IMR-90 (cell line): ENCODE measurements at places on chromosomes 2 and 18. TPM values are rescaled to one million over a fixed set of nuclear protein-coding genes. Genes with fewer than 3 reads are reported as not detected.

GRCh38 chr2:238067939-238068338 lies 7.1 kb downstream of the SCLY start:
- H3K36me3 ChIP-seq: peaks cover 20% of the 10 kb centered on the region
- H3K4me3 ChIP-seq: no peak overlapping the region
- no peak for DNase-seq
- H3K27me3 ChIP-seq: no peaks in the 10 kb centered on the region
- no peak overlapping the region for H3K27ac ChIP-seq
- H3K4me1 ChIP-seq: no peaks in the 10 kb centered on the region

DNA sequence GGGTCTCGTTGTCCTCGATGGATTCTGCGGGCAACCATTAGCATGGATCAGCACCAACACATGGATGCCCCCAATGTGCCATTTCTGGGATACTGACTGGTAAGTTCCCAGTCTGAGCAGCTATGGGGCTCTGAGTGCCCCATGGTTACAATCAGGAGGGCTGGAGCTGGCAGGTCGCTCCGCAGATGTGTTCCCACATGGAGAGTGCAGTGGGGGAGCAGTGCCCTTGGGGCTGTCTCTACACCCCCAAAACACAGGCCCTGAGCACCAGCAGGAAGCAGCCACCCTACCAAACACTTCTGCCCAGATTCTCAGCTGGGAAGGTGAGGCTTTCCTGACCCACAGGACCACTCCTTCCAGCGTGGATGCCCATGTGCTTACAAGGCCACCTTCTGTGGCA lies 8.0 kb downstream of the NGEF start:
- no peaks in the 10 kb centered on the region for H3K4me1 ChIP-seq
- no peaks in the 10 kb centered on the region for H3K36me3 ChIP-seq
- no peak for DNase-seq
- no peak overlapping the region for H3K4me3 ChIP-seq
- H3K27me3 ChIP-seq: peaks cover 18% of the 10 kb centered on the region

GRCh38 chr2:225598426-225598825 lies 198.9 kb downstream of the NYAP2 start:
- H3K27ac ChIP-seq: no peak overlapping the region
- no peak for DNase-seq
- H3K4me3 ChIP-seq: no peak overlapping the region
- no peaks in the 10 kb centered on the region for H3K27me3 ChIP-seq

GPR148 gene
- total RNA-seq: not detected in 2 replicates

- no peaks in the 10 kb centered on the region for H3K27me3 ChIP-seq
- no peak overlapping the region for H3K27ac ChIP-seq
- H3K36me3 ChIP-seq: no peaks in the 10 kb centered on the region
- DNase-seq: no peak
- no peak overlapping the region for H3K4me3 ChIP-seq
Observed at GRCh38 chr2:55164534-55165480, 67.3 kb downstream of the CLHC1 start.

C2orf80 gene
- not detected in 2 replicates for total RNA-seq

DNA sequence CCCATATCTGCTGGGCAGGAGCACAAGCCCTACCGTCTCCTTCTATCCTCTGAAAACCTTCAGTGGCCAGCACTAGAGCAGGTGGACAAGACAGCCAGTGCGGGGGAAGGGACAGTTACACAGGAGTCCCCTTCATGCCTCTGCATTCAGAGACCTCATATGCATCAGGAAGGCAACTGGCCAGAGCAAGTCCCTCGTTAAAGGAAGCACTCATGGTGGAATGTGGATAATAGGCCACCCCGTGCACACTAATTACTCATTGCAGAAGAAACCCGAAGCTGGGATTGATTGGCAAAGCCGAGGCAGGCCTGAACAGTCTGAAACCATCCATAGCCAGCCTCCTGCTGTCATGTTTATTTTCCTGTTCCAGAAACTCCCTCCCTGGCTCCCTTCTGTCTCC lies 11.2 kb downstream of the KIAA2012 start:
- H3K4me3 ChIP-seq: no peak overlapping the region
- no peaks in the 10 kb centered on the region for H3K36me3 ChIP-seq
- H3K4me1 ChIP-seq: peaks cover 4% of the 10 kb centered on the region
- peak; percentile 15 for DNase-seq
- no peaks in the 10 kb centered on the region; the same call in 1 of the 2 replicates for H3K27me3 ChIP-seq

DNA sequence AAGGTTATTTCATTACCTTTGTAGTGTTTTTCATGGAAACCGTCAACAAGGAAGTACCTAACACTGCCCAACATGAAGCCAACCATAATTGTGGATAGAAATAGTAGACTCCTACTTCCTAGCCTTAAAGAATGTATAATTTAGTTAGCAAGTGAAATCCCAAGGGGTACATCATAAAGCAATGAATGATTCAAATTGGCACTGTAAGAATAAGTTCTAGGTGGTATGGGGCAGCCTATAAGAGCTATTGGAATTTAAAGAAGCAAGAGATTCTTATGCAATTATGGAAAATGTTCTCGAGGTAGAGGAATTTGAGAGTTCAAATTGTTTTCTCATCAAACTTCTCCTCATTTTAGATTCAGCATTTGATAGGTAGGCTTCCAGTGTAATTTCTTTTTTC lies 157.9 kb downstream of the FMNL2 start:
- H3K4me1 ChIP-seq: peaks cover 12% of the 10 kb centered on the region
- no peak overlapping the region for H3K4me3 ChIP-seq
- no peak overlapping the region for H3K27ac ChIP-seq
- no peak for DNase-seq
- H3K36me3 ChIP-seq: no peaks in the 10 kb centered on the region
- H3K27me3 ChIP-seq: no peaks in the 10 kb centered on the region

DNA sequence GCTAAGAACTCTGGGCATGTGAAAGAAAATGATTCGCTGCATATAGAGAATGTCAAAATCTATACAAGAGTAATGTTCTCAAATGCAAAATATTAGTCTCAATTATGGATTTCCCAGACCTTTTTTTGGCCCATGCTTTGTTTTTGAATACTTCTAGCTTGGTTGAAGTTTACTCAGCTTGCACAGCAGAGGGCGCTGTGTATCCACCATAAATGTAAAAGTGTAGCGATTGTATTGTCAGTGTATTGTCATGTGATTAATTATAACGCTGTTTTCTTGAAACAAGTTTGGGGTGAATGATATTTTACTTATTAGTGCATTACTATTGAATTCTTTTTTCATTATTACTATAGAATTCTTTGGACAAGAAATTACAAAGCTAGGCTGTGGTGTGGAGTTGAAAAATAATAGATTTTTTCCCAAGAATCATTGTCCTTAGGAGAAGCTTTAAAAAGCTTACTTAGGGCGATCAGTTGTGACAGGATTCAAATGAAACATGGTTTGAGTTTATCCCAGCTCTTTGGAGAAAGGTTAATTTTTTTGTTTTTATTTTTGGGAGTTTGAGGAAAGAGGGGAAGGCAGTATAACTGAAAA lies 98.3 kb downstream of the PIK3C3 start:
- H3K27ac ChIP-seq: no peak overlapping the region
- peak; percentile 62 for DNase-seq
- no peak overlapping the region for H3K4me3 ChIP-seq
- H3K36me3 ChIP-seq: peaks cover 9% of the 10 kb centered on the region; the same call in 1 of the 2 replicates

ZNF385B gene
- total RNA-seq: under 0.01 TPM in 1 of 2 replicates, not detected in the other

GRCh38 chr2:183998041-183998796 lies 600.1 kb upstream of the ZNF804A start:
- DNase-seq: no peak
- H3K27me3 ChIP-seq: no peaks in the 10 kb centered on the region
- no peak overlapping the region for H3K27ac ChIP-seq
- no peaks in the 10 kb centered on the region for H3K4me1 ChIP-seq

- H3K27ac ChIP-seq: no peak overlapping the region
- H3K36me3 ChIP-seq: no peaks in the 10 kb centered on the region
- no peaks in the 10 kb centered on the region for H3K4me1 ChIP-seq
Observed at GRCh38 chr2:239539776-239540100, 138.9 kb upstream of the HDAC4 start.
